Lower leg skin (tissue), 4 donors: ENCODE measurements at places on chromosomes 16 and 17. TPM values are rescaled to one million over a fixed set of nuclear protein-coding genes. Genes with fewer than 3 reads are reported as not detected.

DNA sequence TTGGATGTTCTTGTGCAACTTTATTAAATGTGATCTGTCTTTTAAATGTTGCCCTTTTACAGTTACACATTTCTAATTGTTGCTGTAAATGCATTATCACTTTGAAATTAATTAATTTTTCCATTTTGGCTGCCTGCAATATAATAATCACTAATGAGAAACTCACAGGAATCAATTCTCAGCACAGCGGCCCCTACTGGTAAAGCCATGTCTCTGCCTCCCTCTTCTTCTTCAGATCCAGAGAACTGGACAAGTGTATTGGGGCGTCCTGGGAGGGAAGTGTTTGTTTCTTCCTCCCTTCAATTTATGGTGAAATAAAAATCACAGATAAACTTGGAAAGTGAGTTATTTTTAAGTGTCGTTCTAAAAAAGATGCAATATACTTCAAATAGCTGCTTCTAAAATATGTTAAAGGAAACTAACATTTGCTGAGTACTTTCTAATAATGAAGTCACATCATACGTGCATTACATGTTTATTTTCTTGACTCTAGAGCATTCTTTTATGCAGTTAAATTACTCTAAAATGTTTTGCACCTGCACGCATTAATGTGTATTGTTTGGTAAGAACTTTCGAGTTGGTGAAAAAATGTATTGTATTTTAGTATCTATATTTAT is 338.0 kb downstream of the WWOX start:
- no peak for DNase-seq

- DNase-seq, result no peak
These were observed 55.1 kb downstream of the ATP2C2 start for GRCh38 chr16:84423416-84423837.

DNA sequence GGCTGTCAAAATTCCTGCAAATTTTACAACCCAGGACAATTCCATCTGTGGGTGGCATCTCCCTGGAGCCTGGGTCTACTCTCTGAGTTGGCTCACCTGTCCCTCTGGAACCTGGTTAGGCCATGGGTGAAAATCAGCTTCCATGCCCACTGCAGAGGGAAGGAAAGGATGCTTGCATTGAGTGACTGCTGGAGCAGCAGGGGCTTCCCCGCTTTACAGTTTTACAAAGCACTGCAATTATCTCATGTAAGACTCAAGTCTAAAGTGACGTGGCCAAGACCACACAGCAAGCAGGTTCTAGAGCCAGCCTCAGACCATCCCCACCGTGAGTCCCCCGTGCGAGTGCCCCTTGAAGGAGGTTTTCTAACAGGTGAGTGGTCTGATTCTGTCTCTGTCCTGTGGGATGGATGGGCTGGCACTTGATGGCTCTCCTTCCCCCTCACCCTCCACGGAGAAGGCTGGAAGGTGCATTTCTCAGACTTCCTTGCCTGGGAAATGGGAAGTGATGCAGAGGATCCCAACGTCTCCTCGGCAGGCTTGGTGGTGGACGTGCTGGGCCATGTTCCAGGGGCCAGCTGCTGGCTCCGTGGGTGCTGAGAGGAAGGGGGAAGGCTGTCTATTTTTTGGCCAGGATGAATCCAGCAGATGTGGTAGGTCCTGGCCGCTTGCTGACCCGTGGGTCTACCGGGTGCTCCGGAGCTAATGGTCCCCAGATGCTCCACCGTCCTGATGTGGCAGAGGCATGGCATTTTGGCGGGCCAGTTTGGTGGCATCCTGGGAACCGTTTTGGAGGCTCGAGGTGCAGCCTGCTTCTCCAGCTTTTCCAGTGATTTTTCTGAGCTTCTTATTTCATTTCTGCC is 26.3 kb upstream of the CBX4 start:
- DNase-seq, result no peak

The OVCA2 gene
- 36.1 TPM for total RNA-seq

The PHLPP2 gene
- total RNA-seq, result 4.5 TPM

The MRTFB gene
- total RNA-seq, result 31.9 TPM

The SPEM1 gene
- not detected for total RNA-seq

The ABCA6 gene
- 17.0 TPM for total RNA-seq

The KRT12 gene
- total RNA-seq, result not detected
